Calu3 (cell line): ENCODE measurements at places on chromosomes 16 and 17. TPM values are rescaled to one million over a fixed set of nuclear protein-coding genes. Genes with fewer than 3 reads are reported as not detected.

TBX6 gene
- total RNA-seq: 3.6 and 4.7 TPM in 2 replicates

CUEDC1 gene
- total RNA-seq: 30.9 and 34.7 TPM in 2 replicates

EXOC3L1 gene
- 0.31 and 1.2 TPM in 2 replicates for total RNA-seq

OMG gene
- not detected in 2 replicates for total RNA-seq

PDILT gene
- total RNA-seq: not detected in 2 replicates
